ENCODE measurements at places on chromosomes 16 and 17.

- no peak for DNase-seq
Measured at GRCh38 chr17:49995055-49995738, at the start of gene DLX3. DLX3 (minus strand) TSS chr17:49995224; CDS start chr17:49994998, 226 bp downstream.

DNA sequence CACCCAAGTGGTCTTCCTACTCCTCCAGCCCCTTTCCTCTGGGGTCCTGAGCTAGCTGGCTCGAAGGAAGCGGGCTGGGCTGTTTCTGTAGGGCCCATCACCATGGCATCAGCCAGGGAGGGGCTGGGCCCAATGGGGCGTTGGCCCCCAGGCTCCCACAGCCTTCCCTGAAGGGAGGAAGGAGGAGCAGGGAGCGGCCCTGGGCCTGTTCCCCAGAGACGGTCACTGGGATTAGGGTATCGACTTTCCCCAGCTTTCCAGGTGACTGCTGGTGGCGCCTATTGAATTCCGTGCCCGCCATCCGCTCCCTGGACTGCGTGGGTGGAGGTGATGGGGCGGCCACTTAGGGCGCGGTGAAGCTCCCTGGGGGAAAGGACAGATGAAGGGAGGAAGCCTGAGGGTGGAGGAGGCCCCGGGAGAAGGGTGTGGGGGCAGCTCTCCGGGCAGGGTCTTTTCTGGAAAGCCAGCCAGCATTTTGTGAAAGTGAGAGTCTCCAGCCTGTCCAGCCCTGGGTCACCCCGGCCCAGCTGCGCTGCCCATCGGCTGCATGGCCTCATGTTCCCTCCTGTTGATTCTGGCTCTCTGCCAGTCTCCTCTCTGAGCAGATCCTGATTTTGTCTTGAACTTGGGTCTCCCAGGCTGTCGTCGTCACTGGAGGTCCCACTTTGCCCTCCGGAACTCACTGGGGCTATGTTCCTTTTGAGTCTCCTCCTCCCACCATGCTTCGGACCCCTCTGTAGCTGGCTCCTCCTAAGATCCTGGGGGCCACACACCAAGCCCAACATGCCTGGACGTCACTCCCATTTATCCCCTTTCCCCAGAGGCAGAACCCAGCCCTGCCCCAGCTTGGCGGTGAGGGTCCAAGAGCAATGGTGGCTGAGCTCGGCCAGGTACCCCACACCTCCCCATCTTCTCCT is 9.8 kb downstream of the NHERF1 start:
- DNase-seq = no peak

- no peak for DNase-seq
Measured at GRCh38 chr17:4499431-4500190, 930 bp downstream of the SPNS2 start.

- DNase-seq = no peak
Measured at GRCh38 chr16:48590476-48590875, 19.5 kb downstream of the N4BP1 start.

Data from activated naive CD4-positive, alpha-beta T cell (primary cell).